ENCODE measurements at places on chromosomes 3 and 15.
A peak's percentile ranks its signal among the peaks of the same experiment; 100 is the strongest.

DNA sequence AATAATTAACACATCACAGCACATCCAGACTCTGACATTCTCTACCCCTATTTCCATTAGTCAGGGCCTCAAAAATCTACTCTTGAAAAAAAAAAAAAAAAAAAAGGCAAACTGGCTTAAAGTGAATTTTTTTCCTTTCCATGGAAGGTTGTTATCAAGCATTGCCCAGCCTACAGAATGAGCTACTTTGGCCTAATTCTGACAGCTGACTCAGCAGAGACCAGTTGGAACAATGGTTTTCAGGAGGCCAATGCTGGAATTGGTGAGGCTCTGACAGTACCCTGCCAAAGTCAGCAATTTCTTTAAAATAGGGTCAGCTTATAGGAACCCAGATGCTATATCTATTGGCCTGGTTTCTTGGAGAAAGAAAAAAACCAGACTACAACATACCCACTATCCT, 454.7 kb downstream of the MAGI1 start:
- no peak for DNase-seq

GRCh38 chr3:133894353-133895207, 1.1 kb downstream of the RAB6B start:
- no peak for DNase-seq

- DNase-seq, result no peak
Observed at GRCh38 chr15:58311556-58311955, 120.2 kb upstream of the LIPC start.

DNA sequence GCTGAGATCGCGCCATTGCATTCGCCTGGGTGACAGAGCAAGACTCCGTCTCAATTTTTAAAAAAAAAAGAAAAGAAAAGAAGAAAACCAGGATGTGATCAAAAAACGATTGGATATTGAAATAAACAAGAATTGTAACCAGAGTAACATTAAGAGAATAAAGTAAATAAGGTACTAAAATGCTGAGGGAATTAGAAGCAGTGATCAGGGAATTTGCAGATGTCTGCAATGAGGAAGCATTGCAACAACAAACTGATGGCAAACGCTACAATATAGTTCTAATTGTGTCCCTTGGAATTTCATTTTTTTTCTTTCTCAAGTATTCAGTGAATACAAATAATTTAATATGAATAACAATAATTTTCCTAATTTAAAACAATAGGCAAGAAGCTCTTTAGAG, 1077.5 kb downstream of the TBL1XR1 start:
- no peak for DNase-seq

DNA sequence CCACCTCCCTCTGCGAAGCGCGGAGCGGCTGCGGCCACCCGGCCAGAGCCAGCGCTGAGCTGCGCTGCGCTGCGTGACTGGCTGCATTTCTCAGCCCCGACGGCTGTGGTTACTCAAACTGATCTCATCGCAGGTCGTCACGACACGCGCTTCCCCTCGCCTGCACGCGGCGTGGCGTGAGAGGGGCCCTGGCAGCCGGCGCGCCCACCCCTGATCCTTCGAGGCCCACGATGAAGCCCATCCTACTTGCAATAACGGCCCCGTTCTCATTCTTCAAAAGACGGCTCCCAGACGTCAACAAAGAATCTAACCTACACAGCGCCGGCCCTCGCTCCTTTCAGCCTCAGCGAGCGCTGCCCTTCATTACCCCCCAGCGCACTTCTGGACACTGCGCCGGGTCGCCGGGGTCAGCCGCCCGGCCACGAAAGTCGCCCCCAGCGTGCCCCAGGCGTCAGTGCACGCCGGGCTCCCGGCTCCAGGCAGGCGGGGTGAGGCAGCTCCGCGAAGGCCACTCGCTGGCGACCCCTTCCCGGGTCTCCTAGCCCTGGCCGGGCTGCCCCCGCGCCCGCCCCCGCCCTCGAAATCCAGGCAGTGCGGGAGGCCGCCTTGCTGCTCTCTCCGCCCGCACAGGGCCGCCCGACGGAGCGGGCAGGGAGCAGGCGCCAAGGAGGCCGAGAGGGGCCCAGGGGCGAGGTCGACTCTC, 9.9 kb upstream of the LEKR1 start:
- DNase-seq, result peak; percentile 61

DNA sequence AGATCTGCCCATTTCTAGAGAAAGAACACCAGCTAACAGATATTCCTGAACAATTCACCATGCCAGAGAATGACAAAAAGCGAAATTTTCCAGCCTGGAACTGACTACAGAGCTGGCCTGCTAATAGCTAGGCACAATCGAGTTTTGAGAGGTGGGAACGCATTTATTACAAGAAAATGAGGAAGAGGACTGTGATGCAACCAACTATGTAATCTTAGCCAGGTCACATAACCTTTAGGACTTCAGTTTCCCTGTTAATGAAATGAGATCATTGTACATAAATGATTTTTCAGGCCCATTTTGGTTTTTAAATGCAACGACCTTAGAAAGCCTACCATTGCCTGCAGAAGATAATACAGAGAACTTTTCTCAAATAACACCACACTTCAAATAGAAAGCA, 72.1 kb upstream of the SETMAR start:
- DNase-seq, result no peak

DNA sequence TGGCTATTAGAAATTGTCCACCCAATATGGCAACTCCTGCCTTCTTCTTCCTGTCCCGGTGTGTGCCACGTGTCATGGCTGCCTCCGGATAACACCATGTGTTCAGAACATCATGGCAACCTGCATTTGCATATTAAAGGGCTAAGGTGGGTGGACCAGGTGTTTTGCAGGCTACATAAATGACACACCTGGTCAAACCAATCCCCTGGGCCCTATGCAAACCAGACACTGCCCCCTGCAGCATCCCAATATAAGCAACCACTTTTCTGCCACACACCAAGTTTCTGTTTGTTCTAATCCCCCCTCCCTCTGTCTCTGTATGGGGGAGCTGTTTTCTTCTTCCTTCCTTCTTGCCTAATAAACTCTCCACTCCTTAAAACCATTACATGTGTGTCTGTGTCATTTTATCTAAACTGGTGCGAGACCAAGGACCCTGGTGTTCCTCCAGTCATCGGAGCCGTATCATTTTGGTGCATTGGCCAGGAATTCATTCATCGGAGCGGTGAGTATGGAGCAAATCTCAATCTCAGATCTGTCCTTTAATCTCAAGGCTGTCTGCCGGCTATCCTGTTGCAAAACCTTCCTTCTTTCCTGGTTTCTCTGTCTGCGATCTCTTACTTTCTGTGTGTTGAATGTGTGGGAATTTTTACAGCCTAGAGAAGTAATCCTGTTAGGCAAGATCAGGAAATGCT, 44.5 kb downstream of the NCEH1 start:
- no peak for DNase-seq

All from right forelimb (tissue), 1 donor.